Caudate nucleus (tissue), 63 donors: ENCODE measurements at places on chromosomes 1 and 21.

- DNase-seq, result no peak
Observed at GRCh38 chr1:41411229-41411628, 50.0 kb downstream of the FOXO6 start.

- no peak for DNase-seq
Observed at GRCh38 chr1:163459539-163459938, 137.8 kb downstream of the NUF2 start.

DNA sequence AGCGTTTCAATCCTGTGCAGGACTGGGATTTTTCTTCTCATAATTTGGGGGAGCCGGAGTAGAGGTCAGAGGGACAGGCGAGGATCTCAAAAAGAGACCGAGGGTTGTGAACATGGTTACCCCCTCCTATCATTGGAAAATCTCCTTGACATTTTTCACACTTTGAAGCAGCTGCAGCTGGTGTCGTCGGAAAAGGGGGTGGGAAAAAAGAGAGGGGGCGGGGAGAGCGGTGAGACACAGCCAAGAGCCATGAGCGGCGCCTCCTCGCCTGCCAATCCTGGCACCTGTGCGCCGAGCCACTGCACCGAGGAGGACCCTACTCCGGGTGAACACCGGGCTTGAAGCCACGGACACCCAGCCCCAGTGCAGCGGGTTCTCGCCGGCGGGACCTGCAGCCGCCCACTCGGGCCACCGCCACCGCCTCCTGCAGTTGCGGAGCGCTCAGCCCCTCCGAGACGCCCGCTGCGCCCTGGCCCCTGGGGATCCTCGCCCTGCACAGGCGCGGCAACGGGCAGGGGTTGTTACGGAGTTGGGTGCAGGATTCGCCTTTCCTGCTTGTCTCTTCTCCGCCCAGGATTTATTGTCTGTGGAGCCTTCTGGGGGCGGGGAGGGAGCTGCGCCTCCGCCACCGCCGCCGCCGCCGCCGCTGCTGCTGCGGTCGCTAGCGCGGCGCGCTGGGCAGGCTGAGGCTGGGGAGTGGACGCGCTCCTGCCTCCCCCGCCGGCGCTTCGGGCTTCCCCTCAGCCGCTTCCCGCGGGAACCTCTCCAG, at the start of gene LRRC7:
TSS of gene LRRC7 (plus strand) at position 271 of the 769 bp plus-strand sequence. CDS start 718 bp downstream, outside the sequence.
- peak; percentile 29 for DNase-seq

DNA sequence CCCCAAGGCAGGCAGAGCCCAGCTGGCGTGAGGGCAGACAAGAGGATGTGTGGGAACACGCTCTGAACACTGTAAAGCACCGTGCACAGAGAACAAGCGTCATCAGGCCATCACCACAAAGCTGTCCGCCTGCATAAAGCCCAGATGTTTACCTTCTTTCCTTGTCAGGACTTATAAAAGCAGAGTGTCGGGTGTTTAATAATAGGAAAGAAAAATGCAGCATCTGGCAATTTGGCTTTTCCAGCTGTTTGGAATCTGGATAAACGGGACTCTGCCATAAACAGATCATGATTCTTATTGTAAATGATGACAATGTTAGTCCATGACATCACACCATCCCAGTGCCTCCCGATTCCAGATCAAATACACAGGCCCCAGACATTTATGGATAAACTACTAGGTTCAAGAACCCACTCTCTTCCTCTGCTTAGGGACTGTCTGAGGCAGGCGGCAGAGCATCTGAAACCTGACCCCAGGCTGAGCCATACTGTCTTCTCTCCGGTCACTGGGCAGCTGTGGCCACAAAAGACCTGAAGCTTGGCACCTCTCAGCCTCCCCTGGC, 4.2 kb downstream of the GLIS1 start:
- DNase-seq, result no peak

DNA sequence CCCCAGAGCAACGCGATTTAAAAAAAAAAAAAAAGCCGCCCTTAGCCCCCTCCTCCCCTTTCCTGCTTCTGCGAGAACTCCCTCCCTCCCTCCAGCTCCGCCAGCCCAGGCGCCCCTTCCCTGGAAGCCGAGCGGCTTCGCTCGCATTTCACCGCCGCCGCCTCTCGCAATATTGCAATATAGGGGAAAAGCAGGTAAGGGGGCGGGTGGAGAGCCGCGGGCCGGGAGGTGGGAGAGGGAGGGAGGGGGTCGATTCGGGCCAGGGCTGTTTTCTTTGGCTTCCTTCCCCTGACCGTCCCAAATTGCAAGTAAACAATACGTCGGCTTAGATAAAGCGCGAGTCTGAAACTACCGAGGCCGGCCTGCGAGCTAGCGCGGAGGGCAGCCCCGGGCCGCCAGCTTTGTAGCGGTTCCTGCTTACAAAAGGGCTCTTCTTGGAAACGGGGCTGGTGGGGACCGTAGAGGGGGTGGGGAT, 408 bp downstream of the LMO4 start:
- DNase-seq, result peak; percentile 56

- DNase-seq, result no peak
Observed at GRCh38 chr1:51453010-51453409, 66.1 kb downstream of the EPS15 start.
